GM12865 (cell line): ENCODE measurements at places on chromosomes 11 and 22.

- DNase-seq: no peak
Observed at GRCh38 chr22:20810645-20811044, 36.7 kb downstream of the SERPIND1 start.

GRCh38 chr11:1041471-1041870 lies 5.0 kb upstream of the MUC6 start:
- no peak for DNase-seq

GRCh38 chr11:28739489-28740280 lies 631.5 kb downstream of the METTL15 start:
- DNase-seq: no peak

- DNase-seq: peak; percentile 34
Observed at GRCh38 chr11:29251738-29252137, 765.1 kb downstream of the KCNA4 start.

DNA sequence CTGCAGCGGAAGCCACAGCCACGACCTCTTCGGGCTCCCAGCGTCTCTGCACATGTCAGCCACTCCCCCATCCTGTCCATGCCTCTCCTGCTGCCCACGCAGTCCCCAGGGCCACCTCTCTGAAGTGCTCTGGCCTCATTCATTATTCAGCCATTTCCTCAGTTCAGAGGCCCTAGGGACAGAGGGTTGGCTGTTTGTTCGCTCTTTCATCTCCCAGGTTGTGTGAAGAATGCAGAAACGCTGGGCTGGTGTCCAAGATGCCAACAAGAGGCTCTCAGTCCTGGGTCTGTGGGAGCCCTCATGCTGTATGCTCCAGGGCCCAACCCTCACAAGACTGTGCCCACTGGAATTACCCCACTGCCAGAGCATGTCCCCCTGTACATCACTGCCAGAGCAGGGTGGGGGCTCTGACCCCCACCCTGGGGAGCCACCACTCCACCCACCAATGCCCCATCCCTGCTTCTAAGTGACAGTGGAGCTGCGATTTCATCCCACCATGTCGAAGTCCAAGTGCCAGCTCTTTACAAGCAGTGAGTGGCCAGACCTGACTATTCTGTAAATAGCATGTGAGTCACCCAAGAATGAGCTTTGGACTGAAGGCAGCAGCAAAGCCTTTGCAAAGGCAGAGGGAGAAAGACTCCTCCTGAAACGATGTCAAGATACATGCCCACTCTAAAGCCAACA lies 209.6 kb downstream of the BUD13 start:
- no peak for DNase-seq

DNA sequence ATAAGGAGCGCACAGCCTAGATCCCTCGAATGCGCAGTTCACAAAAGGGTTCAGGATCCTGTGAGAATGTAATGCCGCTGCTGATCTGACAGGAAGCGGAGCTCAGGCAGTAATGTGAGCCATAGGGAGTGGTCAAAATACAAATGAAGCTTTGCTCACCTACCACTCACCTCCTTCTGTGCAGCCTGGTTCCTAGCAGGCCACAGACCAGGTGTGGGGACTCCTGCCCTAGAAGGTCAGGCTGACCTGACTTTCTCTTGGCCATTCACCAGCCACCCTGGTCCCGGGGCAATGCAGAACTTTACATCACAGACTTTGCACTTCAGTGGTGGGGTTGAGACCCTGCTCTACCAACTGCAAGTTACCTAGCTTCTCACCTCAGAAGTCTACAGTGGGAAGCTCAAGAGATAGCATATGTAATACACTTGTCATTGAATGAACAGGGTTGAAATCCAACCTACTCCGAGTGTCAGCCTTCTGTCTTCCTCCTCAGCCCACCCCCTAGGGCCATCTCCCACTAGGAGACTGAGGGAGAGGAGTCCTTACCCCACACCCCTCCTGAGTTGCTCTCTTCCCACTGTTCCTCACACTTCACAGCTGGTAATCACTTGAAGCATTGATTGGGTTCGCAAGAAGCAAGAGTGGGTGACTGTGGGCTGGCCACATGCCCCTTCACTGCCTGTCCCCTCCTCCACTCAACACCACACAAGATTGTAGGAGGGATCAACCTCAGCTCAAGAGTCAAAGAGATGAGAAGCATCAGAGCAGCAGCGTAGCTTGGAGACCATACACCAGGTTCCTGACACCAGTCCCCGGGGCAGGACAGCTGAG lies 2.0 kb upstream of the KCNJ1 start:
- no peak for DNase-seq

- DNase-seq: no peak
Observed at GRCh38 chr11:18063862-18064434, 17.9 kb upstream of the TPH1 start.

DNA sequence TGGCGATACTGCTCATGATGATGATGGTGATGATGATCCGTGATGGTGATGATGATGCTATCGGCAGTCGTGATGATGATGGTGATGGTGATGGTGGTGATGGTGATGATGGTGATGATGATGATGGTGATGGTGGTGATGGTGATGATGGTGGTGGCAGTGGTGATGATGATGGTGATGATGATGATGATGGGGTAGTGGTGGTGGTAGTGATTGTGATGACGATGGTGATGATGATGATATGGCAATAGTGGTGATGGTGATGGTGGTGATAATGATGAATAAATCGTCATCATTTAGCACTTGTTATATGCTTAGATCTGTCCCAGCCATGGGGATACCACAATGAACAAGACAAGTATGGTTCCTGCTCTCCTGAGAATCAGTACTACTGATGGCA lies 39.2 kb downstream of the SMIM38 start:
- no peak for DNase-seq

DNA sequence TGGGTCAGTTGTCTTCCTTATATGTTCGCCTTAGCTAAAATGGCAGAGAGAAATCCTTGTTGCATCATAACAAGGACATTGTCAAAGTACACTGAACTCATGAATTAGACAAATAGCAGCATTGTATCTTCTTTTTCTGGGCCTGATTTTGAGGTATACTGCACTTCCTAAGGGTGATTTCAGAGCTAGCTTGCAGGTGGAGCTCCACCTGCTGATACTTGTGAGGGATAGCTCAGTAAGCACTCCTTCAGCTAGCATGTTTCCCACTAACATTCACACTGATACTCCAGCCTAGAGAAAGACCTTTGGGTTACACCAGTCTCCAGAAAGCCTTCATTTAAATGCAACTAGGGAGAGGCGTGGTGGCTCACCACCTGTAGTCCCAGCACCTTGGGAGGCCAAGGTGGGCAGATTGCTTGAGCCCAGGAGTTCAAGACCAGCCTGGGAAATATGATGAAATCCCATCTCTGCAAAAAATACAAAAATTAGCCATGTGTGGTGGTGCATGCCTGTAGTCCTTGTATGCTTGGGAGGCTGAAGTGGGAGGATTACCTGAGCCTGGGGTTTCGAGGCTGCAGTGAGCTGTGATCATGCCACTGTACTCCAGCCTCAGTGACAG lies 29.8 kb downstream of the JAM3 start:
- peak; percentile 34 for DNase-seq

- peak; percentile 87 for DNase-seq
Observed at GRCh38 chr22:44329179-44329796, 16.5 kb upstream of the SHISAL1 start.

DNA sequence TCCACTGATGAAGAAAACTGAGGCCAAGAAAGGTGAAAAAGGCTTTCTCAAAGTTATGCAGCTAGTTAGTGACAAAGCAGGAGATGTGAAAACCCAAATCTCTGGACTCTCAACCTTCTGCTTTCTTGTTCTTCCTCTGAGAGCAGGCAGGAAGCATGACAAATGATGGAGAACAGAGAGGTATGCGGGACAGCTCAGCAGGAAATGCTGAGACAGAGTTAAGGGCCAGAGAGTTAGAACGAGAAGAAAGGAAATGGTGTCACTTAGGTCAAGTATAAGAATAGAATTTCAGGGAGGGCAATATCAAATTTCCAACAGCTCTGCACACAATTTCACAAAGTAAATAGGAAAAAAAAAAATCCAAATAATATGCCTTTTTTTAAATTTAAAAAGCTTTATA lies 67.6 kb upstream of the ARHGAP42 start:
- no peak for DNase-seq

DNA sequence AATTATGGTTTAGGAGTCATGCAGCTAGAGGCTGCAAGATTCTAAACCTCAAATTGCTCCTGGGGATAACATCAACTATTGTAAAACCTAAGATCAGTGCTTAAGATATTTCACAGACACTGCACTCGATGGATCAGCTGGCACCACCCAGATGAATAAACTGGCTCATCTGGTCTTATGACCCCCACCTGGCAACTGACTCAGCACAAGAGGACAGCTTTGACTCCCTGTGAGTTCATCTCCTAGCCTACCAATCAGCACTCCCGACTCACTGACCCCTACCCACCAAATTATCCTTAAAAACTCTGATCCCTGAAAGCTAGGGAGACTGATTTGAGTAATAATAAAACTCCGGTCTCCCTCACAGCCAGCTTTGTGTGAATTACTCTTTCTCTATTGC lies 782 bp upstream of the TTC12 start:
- DNase-seq: no peak
